ENCODE measurements at places on chromosomes 12 and 14.
A peak's percentile ranks its signal among the peaks of the same experiment; 100 is the strongest.

- no peak for DNase-seq
Measured at GRCh38 chr12:83613586-83614110, 926.9 kb downstream of the TMTC2 start.

- DNase-seq: no peak
Measured at GRCh38 chr12:26692407-26692806, 140.6 kb downstream of the ITPR2 start.

- DNase-seq: no peak
Measured at GRCh38 chr12:67290378-67290777, 21.2 kb downstream of the CAND1 start.

DNA sequence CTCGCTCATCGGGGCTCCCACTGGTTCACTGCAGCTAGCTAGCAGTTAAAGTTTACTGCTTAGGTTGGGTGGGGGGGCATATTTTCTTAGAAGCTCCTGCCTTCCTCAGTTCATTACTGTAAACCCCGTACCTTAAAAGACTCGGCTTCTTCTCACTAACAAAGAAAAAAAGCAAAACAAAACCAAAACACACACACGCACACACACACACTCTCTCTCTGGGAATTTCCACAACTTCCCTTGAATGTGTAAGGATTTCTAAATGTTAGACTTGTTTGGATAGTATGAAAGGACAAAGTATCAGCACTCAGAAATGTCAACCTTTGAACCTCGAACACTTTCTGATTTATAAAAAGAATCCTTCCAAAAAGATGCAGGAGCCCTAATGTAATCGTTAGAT is 927 bp downstream of the PTHLH start:
- DNase-seq: no peak

GRCh38 chr12:96948782-96949181 is 41.7 kb downstream of the NEDD1 start:
- no peak for DNase-seq

DNA sequence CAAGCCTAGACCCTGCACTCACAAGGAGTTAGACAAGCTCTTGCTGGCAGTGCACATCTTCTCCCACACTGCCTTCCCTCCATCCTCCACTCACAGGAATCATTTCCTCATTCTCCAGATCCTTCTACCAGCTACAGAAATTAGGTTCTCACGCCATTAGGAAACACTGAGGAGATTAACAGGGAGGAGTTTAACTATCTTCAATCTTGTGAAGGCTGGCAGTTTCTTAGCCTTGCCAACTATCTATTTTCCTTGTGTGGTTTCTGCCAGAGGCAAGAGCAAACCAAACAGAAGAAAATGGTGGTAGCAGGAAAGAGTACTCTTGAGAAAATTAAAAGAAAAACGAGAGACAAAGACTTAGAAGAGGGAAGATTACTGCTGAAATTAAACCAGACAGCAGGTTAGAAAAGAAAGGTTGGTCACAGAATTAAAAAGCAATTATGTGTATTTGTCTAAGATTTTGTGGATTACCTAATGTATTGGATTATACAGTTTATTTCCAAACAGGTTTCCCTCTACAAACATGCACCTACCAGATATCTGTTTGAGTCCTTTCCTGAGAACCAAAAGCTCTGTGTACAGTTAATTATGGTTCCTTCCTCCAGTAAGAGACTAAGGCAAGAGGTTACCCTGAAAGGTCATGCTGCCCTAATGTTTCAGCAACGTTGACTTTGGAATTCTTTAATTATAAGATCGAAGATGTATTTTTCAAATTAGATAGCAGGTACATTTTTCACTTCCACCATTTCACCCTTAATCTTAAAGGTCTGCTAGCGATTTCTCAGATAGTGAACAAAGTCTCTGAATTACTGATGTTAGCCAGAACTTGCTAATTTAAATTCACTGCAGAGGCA is 5.0 kb downstream of the RERG start:
- no peak for DNase-seq

GRCh38 chr14:41973178-41973577 is 366.5 kb downstream of the LRFN5 start:
- DNase-seq: no peak

- DNase-seq: no peak
Measured at GRCh38 chr12:12033824-12034223, 36.9 kb upstream of the BCL2L14 start.

DNA sequence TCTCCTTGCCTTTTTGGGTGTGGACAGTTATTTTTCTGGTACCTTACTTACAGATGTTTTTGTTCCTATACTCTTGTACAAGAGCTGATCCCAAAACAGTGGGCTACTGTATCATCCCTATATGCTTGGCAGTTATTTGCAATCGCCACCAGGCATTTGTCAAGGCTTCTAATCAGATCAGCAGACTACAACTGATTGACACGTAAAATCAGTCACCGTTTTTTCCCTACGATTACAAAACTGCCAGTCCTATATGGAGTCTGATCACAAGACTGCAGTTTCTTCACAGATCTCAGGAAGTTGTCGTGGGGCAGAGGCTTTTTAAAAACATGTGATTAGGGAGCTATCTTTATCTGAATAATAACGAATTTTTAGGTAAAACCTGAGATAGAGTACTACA is 1.3 kb downstream of the LYSET start:
- DNase-seq: no peak

DNA sequence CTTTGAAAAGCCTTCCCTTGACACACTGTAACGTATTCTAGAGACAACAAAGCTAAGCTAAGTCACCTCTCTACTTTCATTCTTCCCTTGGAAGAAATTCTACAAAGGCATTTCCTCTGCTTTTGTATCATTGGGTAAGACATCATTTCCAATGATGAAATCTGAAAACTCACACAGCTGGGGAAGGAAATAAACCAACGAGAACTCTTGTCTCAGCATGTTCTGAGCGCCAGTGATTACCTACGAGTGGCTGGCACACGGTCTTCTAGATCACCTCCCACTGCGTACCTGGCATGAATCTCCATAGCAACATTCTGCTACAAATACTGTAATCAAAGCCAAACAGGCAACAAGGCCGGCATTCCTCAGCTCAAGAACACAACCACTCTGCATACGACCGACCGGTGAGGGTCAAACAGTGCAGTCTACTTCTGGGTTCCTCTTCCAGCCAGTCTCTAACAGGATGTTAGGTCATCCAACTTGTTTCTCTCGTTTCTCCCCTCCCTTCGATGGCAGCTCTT is 7.6 kb downstream of the VPS37B start:
- DNase-seq: peak; percentile 81

DNA sequence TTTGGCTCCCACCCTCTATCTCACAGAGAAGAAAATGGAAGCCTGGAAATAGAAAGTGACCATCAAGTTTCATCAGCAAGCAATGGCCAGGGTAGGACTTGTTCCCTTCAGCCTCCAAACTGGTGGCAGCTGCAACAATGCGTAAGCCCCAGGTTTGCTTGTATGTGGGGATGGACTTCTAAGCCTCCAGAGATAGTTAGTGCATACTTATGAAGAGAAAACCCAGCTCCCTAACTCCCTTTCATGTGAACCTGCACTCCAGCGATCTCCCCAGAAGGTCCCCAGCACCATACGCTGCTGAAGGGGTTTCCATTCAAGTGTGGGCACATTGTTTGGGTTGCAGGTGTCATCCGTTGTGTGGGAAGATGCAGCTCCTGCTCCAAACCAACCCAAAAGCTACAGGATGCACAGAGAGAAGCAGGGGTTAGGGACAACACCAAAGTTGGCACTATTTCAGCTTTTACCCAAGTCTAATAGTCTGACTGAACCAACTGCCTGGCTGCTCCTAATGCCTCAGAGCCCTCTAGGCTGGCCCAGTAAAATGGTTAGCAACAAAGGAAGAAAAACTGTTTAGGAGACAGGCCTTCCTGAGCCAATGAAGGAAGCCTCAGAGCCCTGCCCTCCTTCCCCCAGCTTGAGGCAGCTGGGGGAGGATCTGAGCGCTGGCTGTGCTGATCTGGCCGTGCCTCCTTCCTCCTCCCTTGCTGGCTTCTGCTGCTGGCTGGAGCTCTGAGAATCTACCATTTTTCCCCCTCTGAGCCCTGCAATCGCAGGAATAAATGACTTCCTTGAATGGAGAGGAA is 12.3 kb downstream of the ZFP36L1 start:
- DNase-seq: no peak

DNA sequence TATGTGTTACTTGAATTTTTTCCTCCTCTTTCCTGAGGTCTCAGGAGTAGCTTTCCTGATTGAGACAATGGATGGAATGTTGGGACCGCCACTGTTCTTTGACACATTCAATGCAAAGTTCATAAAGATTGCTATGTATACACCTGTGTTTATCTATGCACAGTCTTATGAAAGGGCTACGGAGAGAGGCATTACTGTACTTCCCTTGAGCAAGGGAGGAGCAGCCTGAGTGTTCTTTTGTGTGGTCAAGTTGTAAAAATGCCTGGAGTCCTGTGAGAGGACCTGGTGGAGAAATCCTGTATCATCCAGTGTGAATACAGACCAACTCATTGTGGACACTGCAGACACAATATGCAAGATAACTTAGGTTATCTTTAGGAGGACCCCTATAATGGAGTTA is 1.2 kb downstream of the SRGAP1 start:
- no peak for DNase-seq

DNA sequence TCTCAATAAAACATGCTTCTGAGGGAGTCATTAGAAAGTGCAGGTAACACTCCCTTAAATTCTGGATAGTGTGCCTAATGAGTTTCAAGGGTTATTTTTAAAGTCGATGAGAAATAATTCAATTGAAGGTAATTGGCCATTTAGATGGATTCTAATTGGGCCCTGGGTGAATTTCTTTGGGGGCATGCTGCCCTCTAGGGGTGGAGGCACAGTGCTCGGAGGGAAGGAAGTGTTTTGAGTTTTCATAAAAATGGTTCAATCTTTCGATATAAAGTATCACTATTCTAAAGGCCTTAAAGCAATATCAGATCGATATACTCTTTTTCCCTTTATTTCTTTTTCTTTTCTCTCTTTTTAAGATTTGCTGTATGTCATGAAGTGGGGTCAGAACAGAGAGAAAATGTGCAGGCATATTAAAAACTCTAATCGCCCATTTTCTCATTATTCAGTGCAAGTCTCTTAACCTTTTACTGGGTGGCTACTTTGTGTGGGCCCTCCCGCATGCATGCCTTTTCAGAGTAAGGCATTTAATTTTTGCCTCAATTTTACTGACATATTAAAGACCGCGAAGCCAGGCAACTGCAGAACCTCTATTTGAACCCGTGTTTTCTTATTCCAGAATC is 25.5 kb downstream of the NKX2-8 start:
- peak; percentile 19 for DNase-seq

GRCh38 chr12:79454338-79454843 is 236.4 kb downstream of the PAWR start:
- no peak for DNase-seq

GRCh38 chr12:92244036-92244435 is 98.4 kb upstream of the BTG1 start:
- no peak for DNase-seq

GRCh38 chr14:62081012-62081612 is 318.9 kb downstream of the SNAPC1 start:
- no peak for DNase-seq

GRCh38 chr12:109156586-109156985 is 40.2 kb downstream of the ACACB start:
- no peak for DNase-seq

DNA sequence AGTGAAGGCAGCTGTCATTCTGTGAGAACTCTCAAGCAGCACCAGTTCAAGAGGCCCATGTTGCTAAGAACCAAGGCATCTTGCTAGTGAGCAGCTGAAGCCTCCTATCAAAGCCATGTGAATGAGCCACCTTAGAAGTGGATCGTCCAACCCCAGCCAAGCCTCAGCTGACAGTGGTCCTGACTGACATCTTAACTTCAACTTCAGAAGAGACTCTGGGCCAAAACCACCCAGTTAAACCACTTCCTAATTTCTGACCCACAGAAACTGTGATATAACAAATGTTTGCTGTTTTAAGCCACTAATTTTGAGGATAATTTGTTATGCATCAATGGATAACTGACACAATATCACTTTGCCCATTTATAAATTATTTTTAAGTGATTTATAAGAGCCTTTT is 256.0 kb downstream of the RPAP3 start:
- no peak for DNase-seq

DNA sequence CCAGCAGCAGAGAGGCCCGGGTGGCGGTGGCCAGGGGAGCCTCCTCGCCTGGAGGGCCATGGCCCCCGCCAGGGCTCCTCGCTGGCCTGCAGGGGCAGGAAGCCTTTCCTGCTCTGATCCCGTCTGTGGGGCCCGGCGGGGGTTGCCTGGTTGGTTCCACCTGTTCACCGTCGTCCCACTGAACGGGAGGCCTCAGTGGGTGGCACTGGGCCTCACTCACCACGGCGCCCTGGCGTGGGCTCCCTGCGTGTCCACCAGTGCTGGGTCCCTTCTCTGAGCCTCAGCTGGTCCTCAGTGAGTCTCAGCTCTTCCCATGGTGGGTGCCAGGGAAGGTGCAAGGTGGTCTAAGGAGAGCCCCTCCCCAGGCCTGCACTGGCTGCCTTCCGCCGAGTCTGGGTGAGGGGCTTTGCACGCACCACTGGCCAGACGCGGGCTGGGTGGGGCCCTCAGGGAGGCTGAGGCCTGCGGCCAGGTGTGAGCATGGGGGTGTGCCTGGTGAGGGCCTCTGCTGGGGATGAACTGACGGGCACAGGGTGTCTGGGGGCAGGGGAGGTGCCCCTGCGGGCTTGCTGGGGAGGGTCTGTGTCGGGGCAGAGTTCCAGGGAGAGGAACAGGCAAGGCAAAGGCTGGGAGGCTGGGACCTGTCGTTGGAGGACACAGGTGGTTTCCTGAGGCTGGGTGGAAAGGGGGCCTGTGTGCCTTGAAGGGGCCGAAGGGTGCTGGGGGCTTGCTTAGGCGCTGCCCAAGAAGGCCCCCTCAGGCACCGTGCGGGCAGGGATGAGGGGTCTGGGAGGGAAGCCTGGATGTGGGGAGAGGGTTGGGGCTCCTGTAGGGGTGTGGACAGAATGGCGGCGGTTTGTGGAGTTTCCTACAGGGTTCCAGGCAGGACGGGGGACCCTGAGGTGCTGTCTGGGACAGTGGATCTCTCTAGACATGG is 339.8 kb downstream of the TMEM121 start:
- no peak for DNase-seq

GRCh38 chr12:101277443-101277842 is 2.5 kb upstream of the UTP20 start:
- no peak for DNase-seq

DNA sequence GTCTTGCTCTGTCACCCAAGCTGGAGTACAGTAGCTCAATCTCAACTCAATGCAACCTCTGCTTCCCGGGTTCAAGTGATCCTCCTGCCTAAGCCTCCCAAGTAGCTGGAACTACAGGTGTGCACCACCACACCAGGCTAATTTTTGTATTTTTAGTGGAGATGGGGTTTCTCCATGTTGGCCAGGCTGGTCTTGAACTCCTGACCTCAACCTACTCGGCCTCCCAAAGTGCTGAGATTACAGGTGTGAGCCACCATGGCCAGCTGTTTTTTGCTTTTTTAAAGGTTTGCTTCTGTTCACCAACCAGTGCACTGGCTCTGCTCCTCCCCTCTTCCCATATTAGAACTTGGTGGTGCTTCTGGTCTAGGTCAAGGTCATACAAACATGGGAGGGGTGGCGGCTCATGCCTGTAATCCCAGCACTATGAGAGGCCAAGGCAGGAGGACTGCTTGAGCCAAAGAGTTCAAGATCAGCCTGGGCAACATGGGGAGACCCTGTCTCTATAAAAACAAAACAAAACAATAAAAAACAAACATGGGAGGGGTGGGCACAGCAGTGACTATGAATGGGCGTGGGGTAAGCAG is 20.4 kb upstream of the PAPOLA start:
- no peak for DNase-seq

GRCh38 chr14:97777622-97778355 is 980.6 kb downstream of the VRK1 start:
- DNase-seq: no peak

- no peak for DNase-seq
Measured at GRCh38 chr12:97907504-97907903, 444.9 kb downstream of the RMST start.

- DNase-seq: no peak
Measured at GRCh38 chr14:71863766-71864165, 68.5 kb upstream of the RGS6 start.
